ENCODE measurements at places on chromosomes 4 and X.

DNA sequence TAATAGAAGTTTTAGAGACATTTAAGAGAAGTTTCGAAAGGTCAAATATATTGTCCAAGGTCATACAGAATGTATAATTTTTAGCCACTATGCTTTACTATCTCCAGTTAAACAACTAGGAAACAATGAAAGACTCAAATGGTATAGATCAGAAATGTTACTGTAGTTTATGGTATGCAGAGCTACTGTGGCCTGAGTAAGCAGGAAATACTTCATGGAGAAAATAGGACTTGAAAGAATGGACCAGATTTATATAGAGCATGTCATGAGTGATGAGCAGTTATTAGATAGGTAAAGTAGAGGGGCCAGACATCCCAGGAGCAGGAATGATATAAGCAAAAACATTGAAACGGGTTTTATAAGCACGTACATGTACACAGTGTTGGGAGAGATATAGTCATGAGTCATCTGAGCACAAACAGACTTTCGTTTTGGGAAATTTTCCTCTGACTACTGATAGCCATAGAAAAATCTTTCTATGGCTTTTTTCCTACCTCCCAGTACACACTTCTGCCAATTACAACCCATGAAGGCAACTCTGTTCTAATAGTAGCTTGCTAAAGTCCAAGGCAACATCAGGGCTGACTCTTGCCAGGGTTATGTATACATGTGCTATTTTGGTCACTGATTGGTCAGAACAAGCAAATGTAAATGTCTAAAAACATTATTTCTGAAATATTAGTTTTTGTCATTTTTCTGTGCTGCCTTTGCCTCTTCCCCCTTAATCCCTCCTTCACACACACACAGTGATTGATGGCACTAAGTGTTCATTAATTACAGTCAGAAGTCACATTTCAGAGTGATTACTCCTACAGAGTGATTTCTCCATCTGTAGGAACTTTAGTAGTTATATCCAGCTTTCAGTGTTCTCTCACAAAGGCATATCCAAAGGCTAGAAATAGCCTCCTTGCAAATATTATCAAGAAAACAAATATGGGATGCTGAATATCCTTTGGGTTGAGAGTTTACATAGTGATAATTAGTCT lies 198.7 kb downstream of the ENOX2 start:
- no peak for DNase-seq

GRCh38 chr4:109207061-109207460 lies 95.4 kb downstream of the COL25A1 start:
- no peak for DNase-seq

GRCh38 chr4:41819621-41820020 lies 71.1 kb upstream of the PHOX2B start:
- no peak for DNase-seq

DNA sequence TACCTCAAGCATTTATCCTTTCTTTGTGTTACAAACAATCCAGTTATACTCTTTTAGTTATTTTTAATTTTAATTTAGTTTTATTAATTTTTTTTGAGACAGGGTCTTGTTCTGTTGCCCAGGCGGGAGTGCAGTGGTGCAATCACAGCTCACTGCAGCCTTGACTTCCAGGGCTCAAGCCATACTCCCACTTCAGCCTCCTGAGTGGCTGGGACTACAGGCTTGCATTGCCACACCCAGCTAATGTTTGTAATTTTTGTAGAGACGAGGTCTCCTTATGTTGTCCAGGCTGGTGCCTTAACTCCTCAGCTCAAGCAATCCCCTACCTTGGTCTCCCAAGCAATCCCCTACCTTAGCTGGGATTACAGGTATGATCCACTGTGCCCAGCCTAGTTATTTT lies 45.9 kb downstream of the CDKL5 start:
- no peak for DNase-seq

DNA sequence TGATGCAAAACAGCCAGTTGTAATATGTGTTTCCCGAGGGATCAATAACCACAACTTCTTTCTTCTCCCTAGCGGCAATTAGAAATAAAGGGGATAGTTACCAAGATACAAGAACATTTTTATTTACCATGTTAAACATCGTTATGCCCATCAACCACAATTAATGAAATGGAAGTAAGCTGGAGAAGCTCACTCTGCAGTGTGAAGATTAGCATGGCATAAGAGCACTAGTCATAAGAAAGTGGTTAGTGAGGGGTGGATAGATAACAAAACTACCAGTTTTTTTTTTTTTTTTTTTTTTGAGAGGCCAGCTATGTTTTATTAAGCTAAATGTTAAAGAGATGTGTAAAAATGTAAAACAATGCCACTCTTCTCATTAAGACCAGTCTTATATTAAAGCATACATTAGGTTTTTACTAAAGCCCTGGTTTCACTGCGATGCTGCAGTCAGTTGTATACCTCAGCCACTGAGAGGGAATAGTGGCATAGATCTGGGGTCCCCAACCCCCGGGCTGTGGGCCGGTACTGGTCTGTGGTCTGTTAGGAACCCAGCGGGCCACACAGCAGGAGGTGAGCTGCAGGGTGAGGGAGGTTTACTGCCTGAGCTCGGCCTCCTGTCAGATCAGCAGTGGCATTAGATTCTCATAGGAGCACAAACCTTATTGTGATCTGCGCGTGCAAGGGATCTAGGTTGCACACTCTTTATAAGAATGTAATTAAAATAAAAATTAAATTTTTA lies 27.9 kb upstream of the NFXL1 start:
- DNase-seq = no peak

DNA sequence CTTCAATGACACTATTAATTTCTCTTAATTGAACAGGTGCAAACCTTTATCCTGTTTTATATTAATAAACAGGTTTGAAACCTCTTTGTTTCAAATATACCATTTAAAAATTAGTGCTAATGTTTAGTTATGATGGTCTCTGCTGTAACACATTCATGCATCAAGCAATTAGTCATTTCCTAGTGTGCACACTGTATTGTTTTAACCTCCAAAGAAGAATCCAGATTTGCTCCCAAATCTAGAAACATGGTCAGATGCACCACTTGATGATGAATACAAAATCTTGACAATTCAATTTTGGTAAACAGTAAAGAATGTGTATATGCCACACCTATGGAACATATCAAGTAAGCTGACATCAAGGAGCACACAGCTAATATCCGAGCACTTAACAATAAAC lies 157.1 kb downstream of the TRIML1 start:
- no peak for DNase-seq

DNA sequence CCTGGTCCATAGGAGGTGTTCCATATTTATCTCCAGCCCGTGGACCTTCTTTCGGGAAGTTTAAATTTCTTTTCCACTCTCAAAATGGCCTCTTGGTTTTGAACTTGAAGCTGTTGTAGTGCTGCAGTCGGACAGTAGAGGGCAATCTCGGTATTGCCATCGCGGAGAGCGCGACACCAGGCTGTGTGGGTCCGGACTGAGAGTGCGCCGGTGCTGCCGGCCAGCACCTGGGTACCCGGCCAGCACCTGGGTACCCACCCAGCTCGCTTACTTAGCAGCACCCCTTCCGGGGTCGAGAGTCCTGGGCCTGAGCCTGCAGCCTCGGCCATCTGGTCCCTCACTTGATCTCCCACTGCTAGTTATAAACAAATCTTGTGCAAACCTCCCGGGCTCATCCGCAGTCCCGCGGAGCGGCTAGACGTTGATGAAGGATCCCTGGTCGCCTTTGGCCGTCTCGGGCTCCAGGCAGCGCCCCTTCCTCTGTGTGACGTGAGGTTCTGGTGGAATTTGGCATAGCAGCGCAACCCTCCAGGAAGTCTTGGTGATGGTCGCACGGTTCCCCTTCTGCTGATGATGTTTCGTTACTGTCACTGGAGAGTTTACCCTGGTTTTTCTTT lies 18.0 kb downstream of the FAM9A start:
- no peak for DNase-seq

DNA sequence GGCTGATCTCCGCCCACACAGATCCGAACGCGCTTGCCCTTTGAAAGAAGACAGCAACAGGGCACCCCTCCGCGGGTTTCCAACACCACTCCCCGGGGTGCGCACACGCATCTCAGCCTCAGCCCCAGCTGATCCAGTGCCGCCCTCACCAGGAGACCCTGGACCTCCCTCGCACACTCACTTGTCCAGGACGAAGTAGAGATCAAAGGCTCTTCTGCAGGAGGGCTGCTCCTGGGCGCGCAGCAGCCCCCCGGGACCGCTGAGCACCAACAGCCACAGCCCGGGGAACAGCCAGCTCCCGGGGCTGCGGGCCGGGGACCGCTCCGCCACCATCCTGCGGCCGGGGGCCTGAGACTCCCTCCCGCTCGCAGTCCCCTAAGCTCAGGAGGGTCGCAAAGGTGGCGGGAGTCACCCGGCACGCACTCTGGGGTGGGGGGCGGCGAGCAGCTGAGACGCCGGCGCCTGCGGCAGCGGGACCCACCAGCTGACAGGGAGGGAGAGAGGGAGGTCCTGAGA lies 743 bp downstream of the ANTXR2 start:
- peak; percentile 73 for DNase-seq

GRCh38 chr4:6916587-6917460 lies 7.2 kb downstream of the TBC1D14 start:
- DNase-seq = no peak

DNA sequence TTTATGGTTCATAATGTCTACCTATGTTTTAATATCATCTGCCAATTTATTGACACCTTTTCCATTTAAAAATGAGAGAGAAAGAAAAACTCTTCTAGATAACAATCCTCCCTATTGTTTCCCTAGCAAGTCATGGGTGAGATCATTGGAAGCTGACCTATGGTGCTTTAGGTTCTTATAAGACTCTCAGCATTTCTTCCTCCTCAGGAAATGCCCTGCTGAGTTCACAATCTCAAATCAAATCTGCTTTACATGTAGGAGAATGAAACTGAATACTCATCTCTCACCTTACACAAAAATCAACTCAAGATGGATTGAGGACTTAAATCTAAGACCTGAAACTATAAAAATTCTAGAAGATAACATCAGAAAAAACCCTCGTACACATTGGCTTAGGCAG lies 267.4 kb downstream of the RAPGEF2 start:
- no peak for DNase-seq

DNA sequence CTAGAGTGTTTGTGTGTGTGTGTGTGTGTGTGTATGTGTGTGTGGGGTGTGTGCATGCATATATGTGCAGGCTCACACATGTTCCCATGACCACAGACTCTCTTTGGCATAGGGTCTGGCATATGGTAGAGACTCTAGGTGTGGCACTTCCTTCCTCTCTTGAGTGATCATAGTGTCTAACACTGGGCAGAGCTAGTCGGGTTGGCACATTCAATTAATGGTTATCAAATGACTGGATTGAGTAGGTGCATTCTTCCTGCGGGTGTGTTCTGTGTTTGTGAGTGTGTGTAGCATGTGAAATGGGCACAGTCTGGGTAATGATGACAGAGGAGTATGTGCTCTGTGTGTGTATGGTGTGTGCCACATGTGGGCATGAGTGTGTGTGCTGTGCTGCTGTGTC lies 106.5 kb downstream of the EFNB1 start:
- DNase-seq = peak; percentile 9

GRCh38 chr4:183182873-183183725 lies 84.0 kb downstream of the WWC2 start:
- DNase-seq = peak; percentile 67

- DNase-seq = no peak
Measured at GRCh38 chr4:11507920-11508319, 79.2 kb upstream of the HS3ST1 start.

DNA sequence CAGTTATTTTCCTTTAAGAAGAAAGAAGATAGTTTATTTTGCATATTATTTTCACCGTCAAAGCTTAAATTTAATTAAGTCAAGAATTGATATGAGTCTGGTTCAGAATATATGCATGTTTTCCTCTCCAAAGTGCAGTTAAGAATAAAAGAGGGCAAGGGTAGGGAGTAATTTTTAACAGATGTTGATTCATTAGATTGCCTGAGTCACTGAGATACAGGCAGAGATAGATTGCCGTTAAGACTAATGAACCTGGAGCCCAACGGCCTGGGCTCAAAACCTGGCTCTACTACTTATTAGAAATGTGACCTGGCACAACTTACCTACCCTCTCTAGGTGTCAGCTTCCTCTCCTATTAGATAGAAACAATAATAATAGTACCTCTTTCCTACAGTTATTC lies 1037.4 kb upstream of the PABPC4L start:
- no peak for DNase-seq

DNA sequence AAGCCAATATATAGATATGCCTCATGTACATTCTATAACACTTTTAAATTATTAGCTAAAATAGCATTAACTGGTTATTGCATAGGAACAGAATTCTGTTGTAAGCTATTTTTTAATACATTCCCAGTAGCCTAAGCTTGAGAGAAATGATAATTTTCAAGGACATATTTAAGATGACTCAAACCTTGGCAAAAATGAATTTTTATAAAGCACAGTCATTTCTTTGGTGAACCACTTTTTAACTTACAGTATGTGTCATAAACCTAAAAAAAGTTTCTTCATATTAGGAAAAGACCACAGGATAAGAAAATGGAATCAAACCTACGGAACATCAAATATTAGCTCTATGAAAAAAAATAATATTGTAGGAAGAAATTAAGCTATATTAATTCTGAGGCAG lies 986.3 kb downstream of the STIM2 start:
- DNase-seq = no peak

- no peak for DNase-seq
Measured at GRCh38 chrX:79181401-79181800, 36.9 kb downstream of the GPR174 start.

DNA sequence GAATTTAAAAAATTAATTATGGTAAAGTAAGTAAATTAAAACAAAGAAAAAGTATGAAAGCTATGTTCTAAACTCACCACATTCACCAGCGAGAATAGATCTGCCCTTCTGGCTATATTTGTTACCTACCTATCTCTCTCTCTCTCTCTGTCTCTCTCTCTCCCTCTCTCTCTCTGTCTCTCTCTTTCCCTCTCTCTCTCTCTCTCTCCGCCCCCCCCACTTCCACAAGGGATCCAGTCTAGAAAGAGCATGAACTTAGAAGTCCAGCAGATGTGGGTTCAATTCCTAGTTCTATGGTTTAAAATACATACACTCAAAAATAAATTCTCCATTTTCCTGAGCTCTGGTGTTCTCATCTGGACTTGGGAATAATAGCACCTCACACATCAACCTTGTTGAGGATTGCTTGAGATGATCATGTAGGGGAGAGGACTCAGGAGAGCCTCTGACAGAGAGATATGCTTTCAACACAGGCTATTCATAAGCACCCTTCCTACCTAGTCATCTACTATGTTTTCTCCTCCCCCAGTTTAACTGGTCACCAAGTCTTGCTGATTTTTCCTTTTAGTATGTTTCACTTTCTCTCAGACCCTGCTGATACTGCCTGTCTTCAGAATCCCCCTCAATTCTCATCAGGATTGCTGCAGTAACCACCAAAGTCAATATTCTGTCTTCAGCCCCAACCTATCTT lies 64.7 kb downstream of the SLC7A11 start:
- DNase-seq = no peak
